ENCODE measurements at places on chromosomes 5 and 9.
A peak's percentile ranks its signal among the peaks of the same experiment; 100 is the strongest.

GRCh38 chr9:14309403-14309802 lies 4.5 kb downstream of the NFIB start:
- DNase-seq: no peak

DNA sequence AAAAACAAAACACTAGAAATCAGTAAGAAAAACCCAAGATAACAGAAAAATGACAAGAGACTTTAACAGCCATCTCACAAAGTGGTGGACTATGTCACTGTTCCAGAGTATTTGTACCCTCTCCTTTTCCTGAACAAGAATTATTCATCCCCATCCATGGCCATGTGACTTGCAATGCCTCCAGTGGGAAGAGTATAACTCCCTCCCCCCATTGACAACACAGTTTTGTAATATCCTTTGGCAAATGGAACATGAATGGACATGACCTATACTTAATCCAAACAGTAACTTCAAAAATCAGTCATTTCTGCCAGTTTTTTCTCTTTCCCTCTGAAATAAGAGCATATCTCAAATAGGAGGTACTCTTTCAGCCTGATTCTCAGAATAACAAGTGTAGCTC lies 33.9 kb downstream of the PTBP3 start:
- no peak for DNase-seq

- DNase-seq: no peak
These were observed 58.3 kb downstream of the IZUMO3 start for GRCh38 chr9:24487250-24487861.

DNA sequence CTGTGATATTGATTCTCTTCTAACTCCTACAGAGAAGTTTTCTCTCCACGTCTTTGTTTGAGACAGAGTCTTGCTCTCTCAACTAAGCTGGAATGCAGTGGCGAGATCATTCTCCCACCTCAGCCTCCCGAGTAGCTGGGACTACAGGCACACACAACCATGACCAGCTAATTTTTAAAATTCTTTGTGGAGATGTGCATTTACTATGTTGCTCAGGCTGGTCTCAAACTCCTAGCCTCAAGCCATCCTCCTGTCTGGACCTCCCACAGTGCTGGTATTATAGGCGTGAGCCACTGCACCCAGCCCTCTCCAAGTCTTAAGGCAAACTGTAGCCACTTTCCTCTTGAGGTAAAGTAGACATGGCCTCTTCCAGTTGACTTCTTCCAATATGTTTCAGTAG lies 72.2 kb downstream of the SNX18 start:
- no peak for DNase-seq

- DNase-seq: no peak
These were observed 215.7 kb downstream of the ARL15 start for GRCh38 chr5:54094706-54095105.

DNA sequence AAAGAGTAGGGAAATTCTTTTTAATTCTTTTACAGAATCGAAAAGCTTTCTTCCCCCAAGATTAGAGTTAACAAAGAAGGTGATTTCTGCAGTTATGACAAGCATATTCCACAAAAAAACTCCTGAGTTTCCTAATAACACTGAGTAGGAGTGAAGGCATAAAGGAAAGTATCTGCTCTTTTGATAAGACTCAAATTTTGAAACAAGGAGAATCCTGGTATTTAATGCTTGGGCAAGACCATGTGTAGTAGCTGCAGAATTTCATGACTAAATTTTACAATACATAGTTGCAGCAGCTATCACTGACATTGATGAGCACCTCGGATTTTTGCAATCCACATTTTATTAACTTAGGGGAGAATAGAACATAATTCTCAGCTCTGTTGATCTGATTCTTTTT lies 92.6 kb downstream of the MARCHF3 start:
- no peak for DNase-seq

DNA sequence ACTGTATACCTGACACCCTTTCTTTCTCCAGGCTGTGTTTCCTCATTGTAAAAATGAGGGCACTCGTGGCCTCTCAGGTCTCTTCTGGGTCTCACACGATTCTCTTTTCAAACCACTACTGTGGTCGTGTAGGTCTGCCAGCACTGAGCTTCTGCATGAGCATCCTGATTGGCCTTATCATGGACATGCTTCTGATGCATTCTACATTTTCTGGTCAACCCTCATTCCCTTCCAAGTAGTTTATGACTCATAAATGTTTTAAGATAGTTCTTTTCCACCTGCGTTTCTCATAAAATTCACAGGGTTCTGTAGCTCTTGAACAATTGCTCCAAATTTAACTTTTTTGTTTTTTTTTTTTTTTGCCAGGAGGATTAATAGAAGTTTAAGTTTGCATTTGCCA lies 294.8 kb downstream of the KCTD16 start:
- no peak for DNase-seq

DNA sequence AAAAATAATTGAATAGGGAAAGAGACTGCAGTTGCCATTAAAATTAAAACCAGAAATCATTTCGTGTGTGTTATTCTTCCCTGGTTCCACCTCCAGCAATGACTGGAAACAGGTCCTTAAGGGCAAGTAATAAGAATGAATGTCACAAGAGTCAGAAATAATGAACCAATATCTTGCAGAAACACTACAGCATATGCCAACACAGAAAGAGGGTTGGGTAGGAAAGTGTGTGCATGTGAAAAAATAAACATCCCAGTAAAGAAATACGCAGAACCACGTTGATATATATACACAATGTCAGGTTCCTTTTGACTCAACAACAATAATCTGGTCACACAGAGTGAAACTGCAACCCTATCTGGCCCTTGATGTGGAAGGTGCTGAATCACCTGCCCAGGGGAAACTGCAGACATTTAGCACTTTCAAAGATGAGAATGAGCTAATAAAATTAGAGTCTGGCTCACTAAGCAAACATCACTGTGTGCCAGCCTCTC lies 15.0 kb downstream of the HMHB1 start:
- DNase-seq: peak; percentile 68

DNA sequence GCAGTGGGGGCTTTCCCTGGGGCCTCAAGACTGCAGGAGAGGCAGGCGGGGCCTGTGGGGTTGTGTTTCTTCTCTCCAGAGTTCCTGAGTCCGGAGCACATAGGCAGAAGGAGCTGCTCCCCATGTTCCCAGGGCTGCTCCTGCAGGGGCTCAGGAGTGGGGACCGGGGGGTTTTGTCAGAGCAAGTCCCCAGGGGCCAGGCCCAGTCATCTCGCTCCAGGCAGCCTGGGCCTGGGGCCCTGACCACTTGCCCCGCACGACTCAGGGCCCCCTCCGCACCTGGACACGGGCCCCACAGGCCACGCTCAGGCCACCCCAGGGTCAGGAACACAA lies 22.0 kb upstream of the SLC6A19 start:
- no peak for DNase-seq

DNA sequence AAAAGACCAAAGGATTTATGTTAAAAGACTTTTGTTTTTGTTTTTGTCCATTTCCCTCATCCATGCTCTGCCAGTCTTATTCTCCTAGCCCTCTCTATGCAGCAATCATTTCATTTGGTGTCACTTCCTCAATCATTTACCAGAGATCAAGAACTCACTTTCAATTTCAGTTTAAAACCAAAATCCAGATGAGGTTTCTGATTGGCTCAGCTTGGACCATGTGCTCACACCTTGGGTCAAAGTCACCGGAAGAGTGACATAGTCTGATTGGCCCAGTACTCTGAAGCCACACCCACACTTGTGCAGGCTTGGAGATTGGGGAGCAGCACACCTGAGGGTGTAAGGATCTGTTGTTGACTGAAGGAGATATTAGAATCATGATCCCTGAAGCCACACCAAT lies 79.6 kb downstream of the TLR4 start:
- peak; percentile 62 for DNase-seq

DNA sequence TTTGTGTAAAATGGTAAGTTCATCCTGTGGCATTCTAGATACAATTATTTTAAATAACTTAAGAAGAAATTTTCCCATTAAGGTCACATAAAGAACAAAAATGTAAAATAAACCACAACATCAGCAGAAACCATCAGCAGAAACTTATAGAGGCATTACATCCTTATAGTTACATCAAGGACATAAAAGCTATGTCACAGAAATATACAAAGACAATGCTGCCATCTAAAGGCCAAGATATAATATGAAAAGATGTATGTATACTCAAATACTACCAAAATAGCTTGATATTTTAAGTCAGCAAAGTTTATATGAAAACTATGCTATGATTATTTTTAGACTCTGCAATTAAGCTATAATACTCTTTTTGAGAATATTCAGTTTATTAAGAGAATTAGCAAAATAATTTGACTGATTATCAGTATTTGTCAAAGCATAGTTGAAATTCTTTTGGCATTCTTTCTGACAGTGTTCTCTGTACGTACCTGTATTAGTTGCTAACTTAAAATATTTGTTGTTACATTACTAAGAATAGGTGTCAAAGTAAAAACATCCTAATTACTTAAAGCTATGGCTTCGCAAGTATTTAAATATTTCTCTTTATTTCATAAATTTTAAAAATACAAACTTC lies 36.2 kb downstream of the FBXL17 start:
- DNase-seq: no peak

- DNase-seq: no peak
These were observed 5.5 kb downstream of the B4GALT1 start for GRCh38 chr9:33161589-33162132.

DNA sequence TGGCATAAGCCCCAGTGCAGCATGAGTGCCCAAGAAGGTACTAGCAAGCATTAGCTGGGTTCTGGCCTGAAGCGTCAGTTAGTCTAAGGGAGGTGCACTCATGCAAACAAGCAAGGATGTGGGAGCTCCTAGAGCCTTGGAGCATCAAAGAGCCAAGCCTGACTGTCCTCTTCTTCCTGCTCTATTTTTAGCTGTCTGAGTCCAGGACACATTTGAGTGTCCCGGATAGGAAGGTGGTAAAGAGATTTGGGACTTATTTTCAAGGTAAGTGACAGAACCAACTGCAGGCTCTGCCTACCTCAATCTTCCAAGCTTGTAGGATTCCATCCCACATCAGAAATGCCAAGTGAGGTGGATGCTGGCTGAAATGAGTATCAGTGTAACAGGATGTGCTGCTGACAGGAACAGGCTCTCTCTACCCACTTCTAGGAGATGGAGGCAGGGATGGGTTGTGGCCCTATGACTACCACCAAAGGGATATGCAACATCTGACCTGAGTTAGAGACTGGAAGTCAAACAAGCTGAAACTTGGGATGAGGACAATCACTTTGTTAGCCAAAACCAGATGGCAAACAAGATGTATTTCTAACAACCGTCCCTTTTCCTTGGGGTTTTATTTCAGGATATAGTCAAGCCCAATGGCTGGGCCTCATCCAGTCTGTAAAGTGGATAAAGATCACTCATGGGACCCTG lies 15.1 kb downstream of the MACROH2A1 start:
- no peak for DNase-seq
